Fibroblast of lung (primary cell): ENCODE measurements at places on chromosomes 7 and 10. TPM values are rescaled to one million over a fixed set of nuclear protein-coding genes. Genes with fewer than 3 reads are reported as not detected.

The TYW1B gene
- total RNA-seq: 2.6 and 6.1 TPM in 2 replicates

The HTRA1 gene
- total RNA-seq: 109 and 198 TPM in 2 replicates

The GNG11 gene
- 9.0 and 27.2 TPM in 2 replicates for total RNA-seq

The HTR5A gene
- total RNA-seq: not detected in 2 replicates

The GPR158 gene
- under 0.01 and 0.33 TPM in 2 replicates for total RNA-seq

The EGR2 gene
- 0.33 and 2.1 TPM in 2 replicates for total RNA-seq

The LIPK gene
- not detected in 2 replicates for total RNA-seq

The NUTM2E gene
- under 0.01 TPM in 1 of 2 replicates, not detected in the other for total RNA-seq

The VWC2 gene
- total RNA-seq: not detected in 2 replicates

The NKX1-2 gene
- total RNA-seq: not detected in 2 replicates

The LMOD2 gene
- not detected in 2 replicates for total RNA-seq

The PSPH gene
- total RNA-seq: 61.1 and 74.3 TPM in 2 replicates

The GPR15LG gene
- total RNA-seq: not detected in 2 replicates

The AKR1D1 gene
- total RNA-seq: not detected in 2 replicates

The EVX1 gene
- not detected in 2 replicates for total RNA-seq

The SEC31B gene
- total RNA-seq: 2.3 and 3.0 TPM in 2 replicates

The LANCL2 gene
- 4.4 and 8.9 TPM in 2 replicates for total RNA-seq

The TASOR2 gene
- total RNA-seq: 77.9 and 85.3 TPM in 2 replicates

The TMEM236 gene
- total RNA-seq: under 0.01 and 0.17 TPM in 2 replicates

The ARMC3 gene
- not detected in 2 replicates for total RNA-seq

The HOXA7 gene
- 1.0 and 1.2 TPM in 2 replicates for total RNA-seq

The AS3MT gene
- total RNA-seq: 8.1 and 10.5 TPM in 2 replicates

The DPYSL4 gene
- 0.26 and 0.83 TPM in 2 replicates for total RNA-seq

The GPC2 gene
- 1.8 and 2.3 TPM in 2 replicates for total RNA-seq

The TAS2R41 gene
- total RNA-seq: not detected in 2 replicates

The ADRA2A gene
- under 0.01 TPM in 2 replicates for total RNA-seq

The AGBL3 gene
- total RNA-seq: 1.3 TPM in 2 replicates

The CYP26C1 gene
- total RNA-seq: under 0.01 TPM in 2 replicates

The MYL7 gene
- total RNA-seq: not detected in 2 replicates
